ENCODE measurements at places on chromosomes 7 and 10.

DNA sequence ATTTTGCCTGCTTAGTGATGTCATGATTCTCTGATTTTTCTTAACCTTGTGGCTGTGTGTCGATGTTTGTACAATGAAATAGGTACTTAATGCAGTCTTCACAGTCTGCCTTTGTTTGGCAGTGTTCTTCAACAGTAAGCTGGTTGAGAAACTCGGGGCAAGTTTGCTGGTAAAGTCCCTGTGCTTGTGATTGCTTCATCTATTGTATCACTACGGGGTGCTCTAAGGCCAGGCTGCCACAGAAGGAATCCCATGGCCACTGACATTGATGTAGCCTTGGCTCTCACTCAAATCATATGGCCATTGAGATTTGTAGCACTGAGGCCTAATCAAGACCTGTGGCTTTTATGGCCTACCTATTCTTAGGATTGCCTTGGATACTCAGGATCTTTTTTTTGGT lies 33.5 kb upstream of the PRSS37 start:
- DNase-seq: no peak

DNA sequence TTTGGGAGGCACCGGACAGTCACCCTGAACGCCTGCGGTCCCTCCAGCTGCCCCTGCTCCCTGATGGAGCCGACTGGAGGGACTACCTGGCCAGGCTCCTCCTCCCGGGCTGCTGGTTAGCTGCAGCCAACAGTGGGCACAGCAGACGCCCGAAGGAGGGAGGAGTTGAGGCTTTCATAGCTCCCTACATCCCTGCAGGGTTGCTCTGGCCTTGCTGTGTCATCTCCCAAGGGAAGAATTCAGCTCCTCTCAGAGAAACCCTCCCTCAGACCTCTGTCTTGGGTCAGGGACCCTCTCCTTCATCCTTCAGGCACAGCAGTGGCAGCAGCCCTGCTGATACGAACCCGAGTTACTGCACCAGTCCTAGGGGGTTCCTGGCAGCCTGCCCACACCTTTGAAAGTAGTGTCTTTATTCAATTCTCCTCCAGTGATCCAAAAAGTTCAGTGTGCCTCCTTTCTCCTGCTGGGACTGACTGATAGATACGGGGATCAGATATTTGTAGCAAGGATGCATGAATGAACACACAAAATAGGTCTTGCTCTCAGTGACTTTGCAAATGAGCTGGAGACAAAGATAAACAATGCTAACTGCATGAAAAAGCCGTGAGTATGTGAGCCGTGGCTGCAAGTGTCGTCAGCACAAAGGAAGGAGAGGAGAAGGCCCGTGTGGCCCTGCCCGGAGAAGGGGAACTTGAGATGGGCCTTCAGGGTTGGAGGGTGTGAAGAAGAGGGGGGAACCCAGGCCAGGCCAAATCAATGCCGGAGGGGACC lies 136.6 kb downstream of the PRKAG2 start:
- DNase-seq: no peak

GRCh38 chr7:82015751-82016150 lies 245.9 kb upstream of the HGF start:
- no peak for DNase-seq

DNA sequence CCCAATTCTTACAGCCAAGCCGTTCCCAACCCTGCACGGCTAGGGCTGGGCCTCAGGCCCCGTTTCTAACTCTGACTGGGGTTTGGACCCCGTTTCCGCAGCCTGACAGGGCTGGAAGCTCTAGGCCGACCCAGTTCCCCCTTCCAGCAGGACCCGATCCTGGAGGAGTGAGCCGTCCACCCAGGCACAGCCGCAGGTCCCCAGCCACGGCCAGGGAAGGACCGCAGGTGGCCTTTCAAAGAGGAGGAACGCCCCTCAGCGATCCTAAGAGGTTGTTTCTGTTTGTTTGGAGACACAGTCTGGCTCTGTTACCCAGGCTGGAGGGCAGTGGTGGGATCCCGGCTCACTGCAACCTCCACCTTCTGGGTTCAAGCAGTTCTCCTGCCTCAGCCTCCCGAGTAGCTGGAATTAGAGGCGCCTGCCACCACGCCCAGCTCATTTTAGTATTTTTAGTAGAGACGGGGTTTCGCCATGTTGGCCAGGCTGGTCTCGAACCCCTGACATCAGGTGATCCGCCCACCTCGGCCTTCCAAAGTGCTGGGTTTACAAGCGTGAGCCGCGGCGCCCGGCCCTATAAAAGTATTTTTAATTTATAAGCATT lies 778 bp upstream of the GET4 start:
- DNase-seq: no peak

GRCh38 chr7:24025765-24026164 lies 258.2 kb upstream of the NPY start:
- no peak for DNase-seq

DNA sequence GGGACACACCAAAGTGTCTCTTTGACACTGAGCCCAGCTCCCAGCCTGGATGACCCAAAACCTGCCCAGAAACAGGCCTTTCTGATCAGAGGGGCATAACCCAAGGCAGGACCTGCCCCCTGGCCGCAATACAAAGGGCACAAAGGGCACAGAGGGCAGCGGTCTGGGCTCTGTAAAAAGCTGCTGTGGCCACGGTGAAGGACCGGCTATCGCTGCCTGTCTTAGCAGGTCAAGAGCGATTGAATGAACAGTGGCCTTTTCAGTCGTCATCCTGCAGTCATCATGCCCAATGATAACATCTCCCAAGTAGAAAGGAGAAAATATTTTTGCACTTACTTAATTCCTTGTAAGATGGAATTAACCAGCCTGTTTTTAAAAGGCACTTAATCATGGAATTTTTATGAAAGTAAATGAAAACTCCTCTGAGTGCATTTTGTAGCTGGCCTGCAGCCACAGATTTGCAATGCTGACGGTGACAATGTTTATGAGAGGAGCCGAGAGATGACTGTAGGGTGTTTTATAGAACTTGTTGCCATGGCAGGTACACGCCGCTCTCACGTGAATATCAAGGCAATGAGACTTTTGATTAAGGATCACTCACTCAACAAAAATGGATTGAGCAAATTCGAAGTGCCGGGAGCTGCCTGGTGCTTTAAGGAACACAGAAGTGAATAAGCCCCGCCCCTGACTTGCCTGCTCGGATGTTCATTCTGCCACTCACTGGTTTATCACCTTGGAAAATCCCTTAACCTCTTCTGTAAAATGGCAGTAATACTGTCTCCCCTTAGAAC lies 47.3 kb upstream of the BHLHA15 start:
- DNase-seq: no peak
